ENCODE measurements at places on chromosomes 7 and 10.

DNA sequence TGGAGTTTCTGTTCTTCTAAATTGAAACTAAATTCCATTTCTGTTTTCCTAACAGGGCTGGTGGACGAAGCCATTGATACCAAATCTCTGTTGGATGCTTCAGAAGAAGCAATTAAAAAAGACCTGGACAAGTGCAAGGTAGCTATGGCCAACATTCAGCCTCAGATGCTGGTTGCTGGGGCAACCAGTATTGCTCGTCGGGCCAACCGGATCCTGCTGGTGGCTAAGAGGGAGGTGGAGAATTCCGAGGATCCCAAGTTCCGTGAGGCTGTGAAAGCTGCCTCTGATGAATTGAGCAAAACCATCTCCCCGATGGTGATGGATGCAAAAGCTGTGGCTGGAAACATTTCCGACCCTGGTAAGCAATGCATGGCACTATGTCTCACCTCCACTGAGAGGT lies 45.6 kb downstream of the AP3M1 start:
- no peak for DNase-seq

DNA sequence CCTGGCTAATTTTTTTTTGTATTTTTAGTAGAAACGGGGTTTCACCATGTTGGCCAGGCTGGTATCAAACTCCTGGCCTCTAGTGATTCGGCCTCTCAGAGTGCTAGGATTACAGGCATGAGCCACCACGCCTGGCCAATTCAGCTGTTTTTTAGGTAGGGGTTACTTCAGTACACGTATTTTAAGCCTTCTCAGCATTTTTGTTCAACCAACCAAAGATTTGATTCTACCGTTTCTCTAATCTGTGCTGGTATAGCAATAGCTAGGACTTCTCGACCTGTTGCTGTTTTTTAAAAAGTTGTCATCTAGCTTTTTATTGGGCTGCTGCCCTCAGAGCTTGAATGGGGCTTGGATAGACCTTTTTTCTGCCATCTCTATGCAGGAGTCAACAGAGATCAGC lies 34.9 kb downstream of the PROSER2 start:
- no peak for DNase-seq

DNA sequence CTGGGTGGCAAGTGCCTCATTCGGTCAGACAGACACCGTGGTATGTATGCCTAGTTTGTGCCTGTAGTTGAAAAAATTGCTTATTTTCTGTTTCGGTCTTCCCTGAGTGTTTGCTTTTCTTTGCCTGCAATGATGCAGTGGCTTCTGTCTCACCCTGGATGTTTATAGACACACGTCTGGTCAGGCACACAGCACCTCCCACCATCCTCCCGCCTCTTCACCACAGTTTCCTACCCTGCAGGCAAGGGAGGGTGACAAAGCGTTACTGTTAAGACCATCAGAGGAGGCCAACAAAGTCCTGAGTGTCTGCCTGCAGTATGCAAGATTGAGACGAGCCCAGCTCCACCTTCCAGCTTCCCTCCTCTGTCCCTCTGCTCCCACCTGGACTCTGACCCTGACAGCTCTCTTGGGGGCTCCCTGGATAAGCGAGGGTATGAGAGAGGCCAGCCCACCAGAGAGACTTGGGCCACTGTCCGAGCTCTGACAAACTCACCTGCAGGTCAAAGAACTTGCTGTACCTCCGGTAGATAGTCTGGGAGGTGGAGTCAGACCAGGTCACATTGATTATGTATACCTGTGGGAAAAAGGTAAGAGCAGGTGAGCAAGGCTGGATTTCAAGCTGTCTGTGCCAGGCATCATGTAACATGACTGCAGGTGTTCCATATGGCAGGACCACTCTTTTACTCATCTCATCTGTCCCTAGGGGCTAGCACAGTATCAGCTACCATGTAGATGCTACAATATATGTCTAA lies 54.4 kb downstream of the SH3PXD2A start:
- DNase-seq = no peak

- DNase-seq = no peak
Measured at GRCh38 chr7:158500651-158501052, 87.0 kb downstream of the PTPRN2 start.

DNA sequence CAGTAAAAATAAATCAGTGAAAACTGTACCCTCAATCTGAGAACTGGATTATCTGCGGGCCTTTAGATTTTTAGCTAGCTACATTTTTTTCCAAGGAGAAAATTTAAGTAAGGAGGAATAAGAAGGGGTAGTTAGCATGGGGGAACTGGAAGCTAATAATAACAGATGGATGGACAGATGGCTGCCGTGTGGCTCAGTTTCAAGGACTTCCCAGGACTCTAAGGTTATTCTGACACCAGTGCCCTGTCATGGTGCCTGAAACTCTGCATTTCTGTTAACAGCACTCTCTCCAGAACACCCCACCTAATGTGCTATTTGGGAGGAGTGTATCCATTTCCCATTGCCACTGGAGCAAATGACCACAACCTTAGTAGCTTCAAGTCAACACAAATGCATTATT lies 75.7 kb upstream of the PDE1C start:
- no peak for DNase-seq

DNA sequence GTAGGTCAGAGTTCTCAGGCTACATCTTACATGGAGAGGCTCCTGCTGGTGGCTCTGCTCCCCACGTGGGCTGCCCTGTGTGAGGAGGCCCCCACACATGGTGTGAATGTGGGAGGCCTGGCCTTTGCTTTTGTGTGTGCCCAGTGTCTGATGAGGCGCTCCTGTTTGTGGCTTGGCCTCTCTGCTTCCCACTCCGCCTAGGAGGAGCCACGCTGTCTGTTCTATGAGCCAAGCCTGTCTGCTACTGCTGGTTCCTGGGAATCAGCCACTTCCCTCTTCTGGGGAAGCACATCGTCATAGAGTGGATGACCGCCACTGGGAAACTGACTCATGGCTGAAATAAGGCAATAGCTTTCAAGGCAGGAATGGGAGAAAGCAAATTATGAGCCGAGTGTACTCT lies 87.1 kb downstream of the CYP26A1 start:
- DNase-seq = no peak

- DNase-seq = no peak
Measured at GRCh38 chr10:121183707-121184106, 332.5 kb downstream of the WDR11 start.

DNA sequence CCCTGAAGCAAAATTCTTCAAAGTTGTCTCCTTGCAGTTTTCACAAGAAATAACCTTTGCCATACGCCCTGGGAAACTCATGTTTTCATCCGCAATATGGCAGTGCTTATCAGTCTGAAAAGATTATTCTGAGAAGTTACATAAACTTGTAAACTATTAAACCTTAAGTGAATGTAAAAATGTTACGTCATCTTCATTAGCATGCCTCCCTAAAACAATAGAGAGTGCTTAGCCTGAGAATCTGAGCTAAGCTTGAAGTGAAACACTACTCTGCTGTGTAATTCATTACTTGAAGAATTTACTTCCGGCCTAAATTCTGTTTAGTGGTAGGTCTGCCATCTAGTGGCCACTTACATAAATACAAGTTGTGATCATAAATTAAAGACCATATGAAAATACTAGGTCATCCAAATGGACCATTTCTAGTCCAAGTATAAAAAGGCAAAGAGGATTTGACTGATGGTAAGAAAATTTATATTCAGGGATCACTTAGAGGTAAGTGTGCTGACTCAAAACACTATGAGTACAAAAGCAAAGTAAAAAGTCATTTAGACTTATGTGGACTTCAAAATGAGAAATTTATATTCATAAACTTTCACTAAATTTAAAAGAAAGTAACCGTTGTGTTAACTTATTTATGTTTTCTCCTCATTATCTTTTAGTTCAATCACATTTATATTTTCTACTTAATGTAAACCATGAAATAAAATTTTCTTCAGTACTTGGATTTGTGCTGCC lies 745.1 kb upstream of the LRRTM3 start:
- DNase-seq = peak; percentile 70

DNA sequence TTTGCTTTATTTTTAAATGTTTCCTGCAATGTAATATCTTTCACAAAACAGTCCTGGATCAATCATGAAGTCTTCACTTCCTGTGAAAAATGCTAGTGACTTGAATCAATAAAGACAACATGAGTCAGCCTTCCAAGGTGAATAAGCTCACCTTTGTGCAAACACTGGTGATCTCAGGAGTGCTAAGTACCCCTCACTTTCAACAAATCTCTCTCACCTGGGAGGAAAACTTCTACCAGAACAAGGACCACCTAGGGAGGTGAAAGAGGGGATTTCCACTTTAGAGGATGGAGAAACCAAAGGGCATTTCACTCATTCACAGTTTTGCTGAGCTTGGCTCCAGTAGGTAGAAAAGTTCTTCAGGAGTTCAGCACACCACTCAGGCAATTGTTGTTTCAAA lies 64.8 kb downstream of the CALD1 start:
- no peak for DNase-seq

- DNase-seq = no peak
Measured at GRCh38 chr7:86947929-86948328, 111.5 kb downstream of the ELAPOR2 start.

GRCh38 chr7:45885264-45885882 lies 2.9 kb upstream of the IGFBP1 start:
- DNase-seq = no peak

DNA sequence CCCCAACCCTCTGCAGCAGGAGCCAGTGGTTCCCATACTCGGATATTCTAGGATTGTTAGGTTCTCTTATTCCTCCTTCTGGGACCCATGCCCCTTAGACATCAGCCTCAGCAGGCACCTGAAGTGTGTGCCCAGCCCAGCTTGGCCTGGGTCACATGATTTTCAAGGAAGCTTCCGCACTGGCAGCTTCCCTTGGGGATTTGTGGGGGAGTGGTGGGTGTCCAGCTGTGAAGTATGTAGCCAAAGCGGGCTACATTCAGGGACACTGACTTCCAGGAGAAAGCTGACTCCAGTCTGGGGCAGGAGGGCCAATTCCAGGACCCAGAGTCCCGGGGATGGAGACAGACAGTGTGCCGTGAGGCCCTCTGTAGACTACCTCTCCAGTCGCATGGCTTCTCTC lies 1.3 kb downstream of the LDB1 start:
- no peak for DNase-seq

DNA sequence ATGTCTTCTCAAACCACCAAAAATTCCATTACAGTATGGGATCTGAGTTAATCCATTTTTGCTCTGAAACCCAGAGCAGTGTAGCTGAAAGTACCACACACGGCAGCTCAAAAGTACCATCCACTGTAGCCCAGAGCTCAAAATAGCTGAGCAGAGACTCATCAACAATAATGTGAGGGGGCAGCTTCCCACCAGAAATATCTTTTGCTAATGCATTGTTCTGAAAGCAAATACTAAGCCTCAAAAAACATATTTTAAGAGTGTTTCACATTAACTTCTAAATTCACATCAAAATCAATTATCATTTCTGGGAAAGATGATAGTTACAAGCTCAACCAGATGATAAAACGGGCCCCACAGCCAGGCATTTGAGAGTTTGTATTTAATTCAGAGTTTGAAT lies 73.7 kb downstream of the ABLIM1 start:
- DNase-seq = no peak

- DNase-seq = no peak
Measured at GRCh38 chr7:100580466-100581283, 5.3 kb downstream of the LRCH4 start.

DNA sequence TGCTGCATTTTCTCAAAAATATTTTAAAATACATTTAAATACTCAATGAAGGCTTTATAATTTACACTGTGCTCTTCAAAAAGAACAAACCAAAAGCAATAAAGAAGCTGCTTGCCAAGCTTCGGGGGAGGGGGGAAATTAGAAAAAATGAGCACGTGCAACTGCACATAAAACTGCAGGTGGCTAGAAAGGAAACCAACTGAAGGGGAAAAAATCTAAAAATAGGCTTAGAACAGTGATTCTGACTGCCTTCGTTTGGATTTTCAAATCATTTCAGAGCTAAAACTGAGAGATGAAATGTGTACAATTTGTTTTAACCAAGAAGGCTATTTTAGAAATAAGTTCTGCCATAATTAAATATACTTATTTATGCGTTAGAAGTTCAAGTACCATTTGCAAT lies 61.4 kb downstream of the ABI1 start:
- peak; percentile 3 for DNase-seq

DNA sequence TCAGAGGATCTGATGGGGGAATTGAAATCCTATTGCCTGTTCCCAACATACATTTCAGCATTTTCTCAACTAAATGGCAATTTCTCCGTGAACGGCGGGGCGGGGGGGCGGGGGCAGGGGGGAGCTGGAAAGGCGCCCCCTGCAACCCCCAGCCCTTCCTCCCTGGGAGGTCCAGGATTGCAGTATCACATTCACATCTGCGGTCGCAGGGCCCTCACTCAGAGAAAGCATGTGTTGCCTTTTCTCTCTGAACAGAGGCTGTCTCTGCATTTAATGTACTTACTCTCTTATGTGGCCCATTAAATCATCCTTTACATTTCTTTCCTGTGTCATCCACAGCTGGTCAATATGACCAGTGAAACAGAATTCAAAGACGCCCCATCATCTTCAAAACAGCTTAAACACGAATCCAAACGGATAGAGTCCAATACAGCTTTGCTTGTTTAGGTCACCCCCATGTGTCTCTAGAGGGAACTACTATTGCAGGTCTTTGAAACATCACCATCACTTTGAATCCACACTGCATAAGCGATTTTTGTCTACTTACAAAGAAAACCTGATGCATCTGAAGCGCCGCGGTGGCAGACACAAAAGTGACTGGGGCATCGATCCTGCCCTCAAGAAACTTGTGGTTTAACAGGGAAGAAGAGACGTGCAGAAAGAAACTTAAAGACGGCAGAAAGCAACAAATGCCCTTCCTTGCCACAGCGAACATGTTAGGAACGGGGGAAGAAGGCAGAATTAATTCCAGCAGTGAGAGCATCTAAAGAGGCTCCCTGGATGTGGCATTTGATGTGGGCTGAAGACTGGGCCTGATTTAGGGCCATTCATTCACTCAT lies 17.0 kb upstream of the ECHDC3 start:
- DNase-seq = peak; percentile 50

GRCh38 chr7:137882806-137883205 lies 36.0 kb upstream of the DGKI start:
- no peak for DNase-seq

DNA sequence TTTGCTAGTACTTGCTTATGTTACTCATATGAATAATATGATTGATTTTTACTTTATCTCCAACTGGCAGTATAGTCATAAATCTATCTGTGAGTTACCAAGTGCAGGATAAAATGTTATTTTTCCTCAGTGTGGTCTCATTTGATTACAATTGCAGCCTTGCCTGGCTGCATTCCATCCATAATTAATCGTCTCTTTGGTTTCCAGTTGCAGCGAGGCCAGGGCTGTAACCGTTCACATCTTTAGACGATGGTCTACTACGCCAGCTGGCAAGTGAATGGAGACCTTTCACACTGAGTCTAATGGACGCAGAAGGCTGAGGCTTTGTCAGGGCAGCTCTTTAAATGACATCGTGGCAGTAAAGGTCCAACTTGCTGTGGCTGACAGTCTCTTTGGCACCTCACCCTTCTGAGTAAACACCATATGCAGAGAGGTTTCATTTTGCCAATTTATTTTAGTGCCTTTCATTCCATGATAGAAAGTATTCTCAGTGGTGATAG lies 84.0 kb downstream of the ARL4A start:
- DNase-seq = peak; percentile 64

Data from left kidney (tissue), 8 donors.